HuH-7.5 (cell line): ENCODE measurements at places on chromosomes 11 and 22.
A peak's percentile ranks its signal among the peaks of the same experiment; 100 is the strongest.

DNA sequence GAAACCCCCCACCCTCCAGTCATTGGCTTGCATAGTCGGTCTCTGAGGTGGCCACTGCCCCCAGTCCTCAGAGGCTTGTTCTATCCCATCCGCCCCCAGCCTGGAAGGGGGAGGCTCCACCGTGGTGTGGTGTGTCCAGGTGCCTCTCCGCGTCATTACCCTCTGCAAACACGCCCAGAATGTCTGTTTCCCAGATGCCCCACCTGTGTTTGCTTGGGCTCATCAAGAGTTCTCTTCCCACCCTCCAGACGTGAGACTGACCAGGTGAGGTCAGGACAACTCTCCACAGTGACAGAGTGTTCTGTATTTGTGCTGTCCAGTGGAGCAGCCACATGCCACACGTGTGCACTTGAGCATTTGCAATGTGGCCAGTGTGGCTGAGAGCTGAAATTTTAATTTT is 24.9 kb downstream of the LRRC10B start:
- DNase-seq: no peak

- no peak for DNase-seq
Observed at GRCh38 chr11:9330387-9331384, 16.3 kb upstream of the TMEM41B start.

GRCh38 chr11:45391168-45391850 is 105.2 kb upstream of the SYT13 start:
- DNase-seq: peak; percentile 28

DNA sequence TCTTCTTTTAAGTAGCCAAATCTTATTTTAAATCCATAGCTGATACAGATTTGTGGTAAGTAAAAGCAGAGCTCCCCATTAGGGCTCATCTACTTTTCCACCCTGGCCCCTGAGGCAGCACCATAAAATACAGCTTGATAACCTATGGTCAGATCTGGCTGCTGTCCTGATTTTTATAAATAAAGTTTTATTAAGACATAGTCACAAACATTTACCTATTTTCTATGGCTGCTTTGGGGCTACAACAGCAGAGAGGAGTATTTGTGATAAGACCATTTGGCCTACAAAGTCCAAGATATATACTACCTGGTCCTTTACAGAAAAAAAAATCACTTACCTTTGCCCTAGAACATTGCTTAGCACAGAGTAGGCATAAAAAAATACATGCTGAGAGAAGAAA is 200.0 kb upstream of the SEZ6L start:
- no peak for DNase-seq

GRCh38 chr11:129866311-129866710 is 29.1 kb downstream of the NFRKB start:
- no peak for DNase-seq

GRCh38 chr11:119438599-119438998 is 15.6 kb upstream of the THY1 start:
- DNase-seq: no peak

GRCh38 chr11:45444796-45445195 is 158.7 kb upstream of the SYT13 start:
- no peak for DNase-seq

- DNase-seq: peak; percentile 95
Observed at GRCh38 chr11:67613960-67614715, 7.4 kb downstream of the NDUFV1 start.
